ENCODE measurements at places on chromosomes 6 and 20. TPM values are rescaled to one million over a fixed set of nuclear protein-coding genes. Genes with fewer than 3 reads are reported as not detected.

DNA sequence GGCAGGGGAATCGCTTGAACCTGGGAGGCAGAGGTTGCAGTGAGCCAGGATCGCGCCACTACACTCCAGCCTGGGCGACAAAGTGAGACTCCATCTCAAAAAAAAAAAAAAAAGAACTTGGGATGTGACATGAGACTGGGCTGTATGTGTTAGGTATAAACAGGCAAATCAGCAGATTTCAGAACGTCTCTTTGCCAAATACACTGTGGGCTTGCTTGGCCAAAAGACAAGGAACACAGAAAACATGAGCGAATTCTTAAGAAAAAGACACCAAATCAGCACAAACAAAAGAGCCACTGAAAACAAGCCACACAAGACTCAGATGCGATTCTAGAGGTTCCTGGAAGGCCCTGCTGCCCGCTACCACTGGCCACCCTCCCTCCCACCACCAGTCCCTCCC, 12.5 kb downstream of the ETV7 start:
- no peak for DNase-seq
- no peaks in the 10 kb centered on the region for H3K27me3 ChIP-seq
- no peak overlapping the region for H3K27ac ChIP-seq
- peaks cover 3% of the 10 kb centered on the region for H3K4me1 ChIP-seq
- no peaks in the 10 kb centered on the region for H3K36me3 ChIP-seq

DNA sequence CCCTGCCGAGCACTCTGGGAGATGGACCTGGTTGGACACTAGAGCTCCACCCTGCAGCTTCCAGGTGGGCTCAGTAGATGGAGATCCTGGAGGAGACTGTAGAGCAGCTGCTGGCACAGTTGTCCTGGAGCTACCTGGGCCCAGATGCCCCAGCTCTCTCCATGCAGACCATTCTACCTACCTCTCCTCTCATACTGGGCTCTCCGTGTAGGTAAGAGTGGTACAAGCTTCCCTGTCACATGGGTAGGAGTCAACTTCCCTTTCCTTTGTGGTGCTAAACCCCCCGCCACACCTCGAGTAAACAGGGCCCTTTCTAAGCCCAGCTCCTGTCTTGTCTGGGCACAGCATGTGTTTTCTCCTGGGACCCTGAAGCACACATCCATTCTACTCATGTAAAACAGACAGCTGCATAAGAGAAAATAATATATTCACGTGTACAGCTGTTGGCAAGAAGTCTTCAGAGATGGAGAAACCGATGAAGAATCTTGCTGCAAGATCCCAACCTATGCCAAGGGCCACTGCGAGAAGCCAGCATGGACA, 108.1 kb upstream of the DUSP22 start:
- no peaks in the 10 kb centered on the region for H3K27me3 ChIP-seq
- H3K4me3 ChIP-seq: no peak overlapping the region
- no peaks in the 10 kb centered on the region for H3K4me1 ChIP-seq

DNA sequence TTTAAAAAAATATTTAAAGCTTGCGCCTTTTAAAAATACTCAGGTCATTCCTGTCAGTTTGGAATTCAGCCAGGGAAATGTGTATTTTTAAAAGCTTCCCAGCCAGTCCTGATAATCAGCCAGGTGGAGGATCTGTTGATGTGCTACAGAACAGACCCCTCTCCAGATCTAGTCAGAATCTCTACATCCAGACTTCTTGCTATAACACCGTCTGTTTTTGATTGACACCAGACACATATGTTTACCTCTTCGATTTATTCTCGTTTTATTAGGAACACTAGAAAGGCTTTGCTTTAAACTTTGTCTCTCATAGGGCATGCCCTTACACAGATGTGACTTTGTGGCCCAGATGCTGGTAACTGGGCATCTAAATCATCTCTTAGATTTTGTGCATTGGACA, 11.7 kb downstream of the PARD6B start:
- DNase-seq: no peak
- H3K27me3 ChIP-seq: no peaks in the 10 kb centered on the region
- H3K27ac ChIP-seq: no peak overlapping the region
- H3K4me3 ChIP-seq: no peak overlapping the region
- no peaks in the 10 kb centered on the region for H3K36me3 ChIP-seq

- no peaks in the 10 kb centered on the region for H3K27me3 ChIP-seq
- H3K4me1 ChIP-seq: no peaks in the 10 kb centered on the region
- H3K4me3 ChIP-seq: no peak overlapping the region
- H3K27ac ChIP-seq: no peak overlapping the region
- no peak for DNase-seq
- no peaks in the 10 kb centered on the region for H3K36me3 ChIP-seq
These were observed 25.8 kb upstream of the TNFRSF21 start for GRCh38 chr6:47335466-47335865.

- H3K27ac ChIP-seq: no peak overlapping the region
- H3K27me3 ChIP-seq: no peaks in the 10 kb centered on the region
- H3K4me1 ChIP-seq: no peaks in the 10 kb centered on the region
- no peaks in the 10 kb centered on the region for H3K36me3 ChIP-seq
- H3K4me3 ChIP-seq: no peak overlapping the region
- DNase-seq: no peak
These were observed 544.0 kb upstream of the AGPAT4 start for GRCh38 chr6:161817881-161818280.

- H3K36me3 ChIP-seq: no peaks in the 10 kb centered on the region
- H3K4me3 ChIP-seq: no peak overlapping the region
- H3K27ac ChIP-seq: no peak overlapping the region
- H3K27me3 ChIP-seq: no peaks in the 10 kb centered on the region
- DNase-seq: no peak
These were observed 157.0 kb upstream of the PLN start for GRCh38 chr6:118391086-118391485.

- H3K4me1 ChIP-seq: no peaks in the 10 kb centered on the region
- H3K4me3 ChIP-seq: no peak overlapping the region
- H3K27me3 ChIP-seq: no peaks in the 10 kb centered on the region
- no peak for DNase-seq
These were observed 217.6 kb upstream of the PDE10A start for GRCh38 chr6:165880686-165881085.

GRCh38 chr6:130778946-130779657, 48.1 kb upstream of the SMLR1 start:
- H3K27ac ChIP-seq: no peak overlapping the region
- H3K4me1 ChIP-seq: no peaks in the 10 kb centered on the region

DNA sequence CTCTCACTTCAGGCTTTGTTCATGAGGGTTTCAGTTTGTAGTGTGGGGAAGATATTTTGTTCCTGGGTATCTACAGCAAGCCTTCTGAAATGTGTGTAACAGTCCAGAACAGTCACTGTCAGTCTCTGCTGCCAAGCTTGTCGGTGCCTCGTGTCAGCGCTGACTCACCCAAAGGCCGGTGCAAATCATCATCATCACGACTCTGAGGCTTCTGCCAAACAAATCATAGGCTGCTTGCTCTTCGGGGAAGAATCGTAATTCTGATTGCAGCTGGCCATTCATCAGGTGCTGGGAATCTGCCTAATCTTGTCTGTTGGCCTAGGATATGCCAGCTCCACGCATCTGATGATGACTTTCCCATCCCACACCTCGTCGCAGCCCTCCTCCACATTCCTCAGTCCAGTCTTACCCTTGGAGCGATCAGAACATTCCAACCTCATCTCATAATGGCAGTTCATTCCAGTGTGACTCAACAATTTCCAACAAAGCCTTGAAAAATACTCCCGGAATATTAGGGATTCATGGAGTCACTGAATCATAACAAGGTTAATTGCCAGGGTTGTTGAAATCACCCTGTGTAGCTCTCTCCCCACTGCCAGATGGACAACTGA, 40.9 kb downstream of the ALDH8A1 start:
- peaks cover 5% of the 10 kb centered on the region for H3K4me1 ChIP-seq
- no peak overlapping the region for H3K27ac ChIP-seq
- no peaks in the 10 kb centered on the region for H3K36me3 ChIP-seq
- H3K27me3 ChIP-seq: no peaks in the 10 kb centered on the region
- peak; percentile 85 for DNase-seq
- no peak overlapping the region for H3K4me3 ChIP-seq

DNA sequence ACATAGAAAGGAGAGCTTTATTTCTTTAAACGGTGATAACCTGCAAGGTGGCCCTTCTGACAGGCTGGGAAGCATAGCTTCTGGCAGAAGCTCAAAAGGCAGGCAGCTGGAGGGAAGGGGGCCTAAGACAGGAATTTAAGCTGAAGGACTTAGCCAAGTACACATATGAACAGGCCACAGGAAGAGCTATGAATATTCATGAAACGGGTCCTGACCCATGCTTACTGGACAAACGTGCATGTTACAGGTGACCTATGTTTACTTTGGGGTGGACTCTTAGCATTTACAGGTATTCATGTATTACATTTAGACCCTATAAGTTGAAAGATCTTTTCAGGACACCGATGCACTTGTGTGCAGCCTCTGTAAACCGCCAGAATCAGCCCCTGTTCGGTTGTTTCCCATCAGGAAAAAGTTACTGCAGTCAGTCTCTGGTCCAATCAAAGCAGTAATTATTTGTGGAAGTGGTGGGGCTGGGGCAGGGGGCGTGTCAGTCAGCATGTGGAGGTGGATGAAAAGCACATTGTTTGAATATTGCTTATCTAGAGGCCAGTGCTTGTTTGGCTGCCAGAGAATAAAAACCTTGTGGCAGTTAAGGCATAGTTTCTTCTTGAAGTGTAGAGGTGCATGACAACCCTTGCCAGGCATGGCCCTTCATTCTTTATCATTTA, 2.9 kb upstream of the GZF1 start:
- DNase-seq: no peak
- H3K27me3 ChIP-seq: no peaks in the 10 kb centered on the region
- no peak overlapping the region for H3K27ac ChIP-seq
- no peak overlapping the region for H3K4me3 ChIP-seq
- H3K36me3 ChIP-seq: peaks cover 3% of the 10 kb centered on the region
- no peaks in the 10 kb centered on the region for H3K4me1 ChIP-seq

GRCh38 chr6:6179858-6180623, 140.4 kb downstream of the F13A1 start:
- H3K4me1 ChIP-seq: no peaks in the 10 kb centered on the region
- no peak overlapping the region for H3K4me3 ChIP-seq
- no peak overlapping the region for H3K27ac ChIP-seq
- no peaks in the 10 kb centered on the region for H3K36me3 ChIP-seq
- H3K27me3 ChIP-seq: no peaks in the 10 kb centered on the region
- DNase-seq: no peak

DNA sequence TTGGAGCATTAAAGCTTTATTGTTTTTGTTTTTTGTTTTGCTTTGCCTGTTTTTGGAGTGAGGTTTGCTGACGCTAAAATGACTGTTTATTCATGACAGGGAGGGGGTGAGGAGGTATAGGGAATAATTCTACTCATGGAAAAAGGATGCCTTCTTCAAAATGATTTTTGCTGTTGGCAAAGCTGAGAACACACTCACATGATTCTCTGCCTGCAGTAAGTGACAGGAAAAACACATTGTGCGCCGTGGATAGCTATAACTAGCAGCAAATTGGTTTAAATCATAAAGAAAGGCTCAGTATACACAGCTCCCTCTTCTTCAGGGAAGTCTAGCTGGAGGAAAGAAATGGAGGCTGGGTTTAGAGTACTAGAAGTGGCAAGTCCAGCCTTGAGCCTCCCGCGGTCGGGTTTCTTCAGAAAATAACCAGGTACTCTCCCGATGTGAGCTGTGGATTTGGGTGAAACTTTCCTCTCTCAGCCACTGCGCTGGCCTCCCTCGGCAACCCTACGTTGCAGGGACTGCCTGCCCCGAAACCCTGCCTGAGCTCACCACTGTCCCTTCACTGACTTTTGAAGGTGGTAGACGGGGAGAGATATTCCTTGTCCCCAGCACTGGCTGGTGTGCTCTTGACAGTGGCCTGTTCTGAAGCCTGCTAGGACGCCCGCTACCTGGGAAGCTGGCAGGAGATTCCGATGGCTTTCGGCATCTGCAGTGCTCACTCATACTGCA, 278.2 kb downstream of the NRN1 start:
- H3K27me3 ChIP-seq: no peaks in the 10 kb centered on the region
- H3K36me3 ChIP-seq: no peaks in the 10 kb centered on the region
- no peak overlapping the region for H3K27ac ChIP-seq
- DNase-seq: no peak
- no peaks in the 10 kb centered on the region for H3K4me1 ChIP-seq

DNA sequence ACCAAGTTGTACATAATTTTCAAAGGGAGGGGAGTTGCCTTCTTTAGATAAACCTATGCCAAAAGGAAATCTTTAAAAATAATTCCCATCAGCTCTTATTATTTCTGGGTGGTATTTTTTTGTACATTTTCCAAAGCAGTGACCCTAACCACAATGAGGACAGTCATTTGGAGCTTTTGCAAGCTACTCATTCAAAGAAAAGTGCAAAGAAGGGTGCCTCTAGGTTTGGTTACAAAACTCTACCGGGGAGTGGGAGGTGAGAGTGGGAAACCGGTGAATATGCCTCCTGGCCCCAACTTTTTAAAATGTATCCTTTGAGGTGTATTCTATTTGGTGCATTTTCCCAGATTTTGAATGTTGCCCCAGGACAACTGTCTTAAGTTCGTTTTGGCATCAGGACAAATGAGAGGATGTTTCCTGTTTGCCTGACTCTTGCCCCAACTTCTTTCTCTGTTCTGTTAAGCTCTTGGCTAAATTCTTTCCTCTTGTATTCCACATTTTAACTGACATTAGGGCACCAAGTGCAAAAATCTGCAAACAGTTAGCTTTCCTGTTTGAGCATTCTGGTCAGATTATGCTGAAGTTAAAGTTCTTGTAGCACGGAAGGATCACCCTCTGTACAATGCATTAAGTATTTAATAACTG, 78.9 kb downstream of the SLX4IP start:
- no peaks in the 10 kb centered on the region for H3K4me1 ChIP-seq
- no peak overlapping the region for H3K27ac ChIP-seq
- H3K4me3 ChIP-seq: no peak overlapping the region

DNA sequence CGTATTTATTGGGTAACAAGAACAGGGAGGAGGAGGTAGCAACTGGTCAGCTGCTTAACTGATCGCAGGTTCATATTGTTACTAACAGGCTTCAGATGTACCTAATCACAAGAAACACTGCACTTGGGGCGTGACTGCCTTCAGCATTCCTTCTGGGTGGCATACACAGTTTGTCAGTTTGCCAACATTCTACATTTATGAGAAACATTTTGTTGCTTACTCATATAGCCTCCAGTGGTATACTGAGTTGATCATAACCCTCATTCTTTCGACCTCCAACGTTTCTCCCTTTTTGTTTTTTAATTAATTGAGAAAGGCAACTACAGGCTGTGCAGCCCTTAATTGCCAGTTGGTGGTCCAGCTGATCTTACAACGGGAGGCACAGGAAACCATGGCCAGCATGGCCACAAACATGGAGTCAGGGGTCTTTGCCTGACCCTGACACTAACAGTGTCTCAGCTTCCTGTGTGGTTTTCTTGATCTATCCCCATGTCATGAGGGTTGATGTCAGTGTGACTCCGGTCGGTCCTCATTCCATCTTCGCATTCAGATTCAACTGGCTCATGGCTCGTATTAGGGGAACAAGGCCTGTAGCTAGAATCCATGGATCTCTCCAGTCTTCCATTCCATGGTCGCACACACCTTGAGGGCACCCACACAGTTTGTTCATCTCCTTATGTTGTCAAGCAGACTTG, 9.4 kb downstream of the EPB41L2 start:
- H3K4me3 ChIP-seq: no peak overlapping the region
- no peak for DNase-seq
- no peak overlapping the region for H3K27ac ChIP-seq
- H3K27me3 ChIP-seq: no peaks in the 10 kb centered on the region

Gene MUC22
- not detected for total RNA-seq

Gene CLVS2
- total RNA-seq: not detected

Gene MYB
- total RNA-seq: 0.87 TPM

Gene ZNF391
- total RNA-seq: 4.5 TPM

Gene SLC17A3
- total RNA-seq: not detected

Gene FKBP1C
- 1.6 TPM for total RNA-seq

Gene CNKSR3
- total RNA-seq: 41.2 TPM

Gene HAO1
- total RNA-seq: not detected

Gene CCM2L
- 11.0 TPM for total RNA-seq

Gene NKX2-2
- total RNA-seq: not detected

Gene FOXS1
- 20.2 TPM for total RNA-seq

Measured in aorta (tissue), 5 donors.